ENCODE measurements at places on chromosomes 4 and X.

- DNase-seq: no peak
Observed at GRCh38 chrX:9339603-9340491, 125.0 kb upstream of the TBL1X start.

DNA sequence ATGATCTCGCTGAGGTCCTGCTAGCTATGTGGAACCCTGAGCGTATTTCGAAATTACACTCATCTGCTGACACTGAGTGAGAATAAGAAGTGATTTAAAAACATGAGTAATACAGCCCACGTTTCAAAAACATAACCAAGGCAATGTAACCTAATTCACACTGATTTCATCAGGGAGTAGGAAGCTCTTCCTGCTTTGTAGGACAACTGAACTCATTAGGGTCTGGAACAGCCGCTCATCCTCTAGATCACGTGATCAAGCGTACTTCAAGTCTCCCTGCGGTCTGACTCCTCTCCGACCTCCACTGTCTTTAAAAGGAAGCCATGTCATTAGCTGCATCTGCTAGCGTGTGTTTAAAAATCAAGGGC is 138.0 kb downstream of the NSUN7 start:
- no peak for DNase-seq

DNA sequence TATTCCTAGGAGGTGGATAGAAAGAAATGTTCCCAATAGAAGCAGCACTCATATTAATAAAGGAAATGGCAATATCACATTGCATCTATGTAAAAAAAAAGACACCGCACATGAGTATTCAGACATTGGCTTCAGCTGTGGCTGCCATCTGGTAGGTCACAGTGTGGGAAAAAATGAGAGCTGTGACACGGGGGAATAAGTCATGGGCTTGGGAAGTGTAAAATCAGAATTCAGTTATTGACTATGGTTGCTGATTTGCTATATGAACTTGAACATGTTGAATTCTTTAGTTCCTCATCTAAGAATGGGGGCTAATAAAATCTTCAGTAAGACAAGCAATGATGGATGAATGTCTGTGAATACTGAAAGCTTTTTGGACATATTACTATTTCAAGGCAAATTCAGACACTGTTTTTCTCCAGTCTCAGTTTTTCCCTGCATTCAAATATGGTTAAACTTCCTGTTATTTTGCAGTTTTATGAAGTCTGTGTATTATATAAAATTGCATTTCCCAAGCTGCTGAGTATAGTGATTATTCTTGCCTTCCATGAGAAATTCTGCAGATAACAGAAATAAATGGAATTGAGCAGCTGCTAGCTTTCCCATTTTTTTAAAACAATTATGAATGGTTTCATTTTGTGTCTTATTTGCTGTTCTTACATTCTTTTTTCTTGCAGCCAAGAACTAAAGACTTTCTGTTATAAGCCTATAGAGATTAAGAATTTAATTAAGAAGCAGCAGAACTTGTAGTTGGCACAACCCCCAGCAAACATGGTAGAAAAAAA is 221.0 kb downstream of the ANKRD50 start:
- no peak for DNase-seq

- no peak for DNase-seq
Observed at GRCh38 chr4:6694177-6694901, 661 bp downstream of the S100P start.

DNA sequence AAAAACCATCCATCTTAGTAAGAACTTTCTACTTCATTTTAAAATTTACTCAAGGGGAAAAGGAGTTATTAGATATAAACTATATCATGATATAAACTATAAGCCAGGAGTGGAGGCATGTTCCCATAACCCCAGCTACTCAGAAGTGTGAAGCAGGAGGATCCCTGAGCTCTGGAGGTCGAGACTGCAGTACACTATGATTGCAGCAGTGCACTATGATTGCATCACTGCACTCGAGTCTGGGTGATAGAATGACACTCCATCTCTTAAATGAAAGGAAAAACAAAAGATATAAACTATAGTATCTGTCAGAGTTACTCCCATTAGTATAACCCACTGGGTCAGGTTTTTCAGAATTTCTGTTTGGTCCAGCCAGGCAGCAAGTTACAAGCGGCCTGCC is 47.6 kb downstream of the RPS3A start:
- DNase-seq: no peak

DNA sequence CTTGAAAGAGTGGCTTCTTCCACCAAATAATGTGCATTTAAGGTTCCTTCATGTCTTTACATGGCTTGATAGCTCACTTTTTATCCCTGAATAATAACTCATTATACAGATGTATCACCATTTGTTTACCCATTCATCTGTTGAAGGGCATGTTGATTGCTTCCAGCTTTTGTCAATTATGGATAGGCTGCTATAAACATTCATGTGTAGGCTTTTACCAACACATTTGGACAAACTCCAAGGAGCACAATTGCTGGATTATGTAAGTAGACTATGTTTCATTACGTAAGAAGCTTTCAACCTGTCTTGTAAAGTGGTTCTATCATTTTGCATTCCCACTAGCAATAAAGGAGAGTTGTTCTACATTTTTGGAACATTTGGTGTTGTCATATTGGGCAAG is 2637.0 kb downstream of the PCDH7 start:
- no peak for DNase-seq

- no peak for DNase-seq
Observed at GRCh38 chr4:19262467-19262866, 989.2 kb upstream of the SLIT2 start.

DNA sequence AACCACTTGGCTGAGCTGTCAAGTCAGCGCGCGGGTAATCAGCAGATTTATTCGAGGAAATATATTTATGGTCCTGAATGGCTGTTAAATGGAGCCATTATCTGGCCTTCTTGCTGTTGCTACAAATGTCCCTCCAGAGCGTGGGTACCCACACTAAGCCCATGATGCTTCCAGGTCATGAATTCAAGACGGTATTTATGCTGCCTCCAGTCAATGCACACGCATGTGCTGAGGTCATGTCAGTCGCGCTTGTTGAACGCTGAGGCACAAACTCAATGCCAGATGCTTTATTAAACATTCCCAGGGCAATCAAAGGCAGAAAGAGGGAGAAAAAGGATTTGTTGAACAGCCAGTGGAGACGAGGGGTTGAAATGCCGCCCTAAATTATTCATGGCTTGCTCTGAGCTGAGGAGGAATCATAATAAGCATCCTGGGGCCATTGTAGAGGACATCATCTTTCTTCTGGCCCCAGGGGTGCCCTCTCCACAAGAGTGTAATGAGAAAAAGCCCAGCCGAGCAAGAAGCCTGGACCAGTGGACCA is 36.1 kb upstream of the CLDN24 start:
- no peak for DNase-seq
